ENCODE measurements at places on chromosomes 3 and 15. TPM values are rescaled to one million over a fixed set of nuclear protein-coding genes. Genes with fewer than 3 reads are reported as not detected.

DNA sequence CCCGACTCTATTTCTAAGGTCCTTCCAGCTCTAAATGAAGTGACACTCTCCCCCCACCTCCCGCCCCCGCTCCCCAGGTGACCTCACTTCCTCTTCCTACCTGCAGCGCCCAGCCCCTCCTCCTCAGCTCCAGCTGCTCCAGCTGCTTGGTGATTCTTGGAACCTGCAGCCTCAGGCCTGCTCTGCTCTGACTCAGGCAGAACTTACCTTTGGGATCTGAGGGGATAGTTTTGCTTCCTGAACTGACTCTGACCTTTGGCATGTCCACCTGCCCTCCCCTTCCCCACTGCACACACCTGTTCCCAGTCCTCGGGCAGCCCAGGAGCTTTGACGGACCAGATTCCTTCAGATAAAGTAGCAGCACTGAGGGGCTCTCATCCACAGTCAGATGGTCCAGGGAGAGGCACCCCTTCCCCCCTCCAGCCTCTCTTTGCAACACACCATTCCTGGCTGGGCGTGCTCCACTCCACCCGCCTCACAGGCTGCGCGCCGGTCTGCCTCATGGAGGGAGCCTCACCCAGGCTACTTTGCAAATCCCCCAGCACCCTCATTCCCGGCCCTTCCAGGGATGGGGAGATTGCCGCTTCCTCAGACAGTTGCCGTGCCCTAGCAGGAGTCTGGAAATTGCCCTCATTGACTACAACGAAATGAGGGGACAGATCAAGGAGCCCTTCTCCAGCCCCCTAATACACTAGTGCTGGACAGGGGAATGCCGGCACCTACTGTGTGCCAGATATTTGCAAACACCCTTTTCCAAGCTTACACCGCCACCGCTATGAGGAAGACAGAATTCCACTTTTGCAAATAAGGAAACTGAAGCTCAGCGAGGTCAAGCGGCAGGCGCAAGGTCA lies 692 bp upstream of the C15orf39 start:
- no peak for DNase-seq

DNA sequence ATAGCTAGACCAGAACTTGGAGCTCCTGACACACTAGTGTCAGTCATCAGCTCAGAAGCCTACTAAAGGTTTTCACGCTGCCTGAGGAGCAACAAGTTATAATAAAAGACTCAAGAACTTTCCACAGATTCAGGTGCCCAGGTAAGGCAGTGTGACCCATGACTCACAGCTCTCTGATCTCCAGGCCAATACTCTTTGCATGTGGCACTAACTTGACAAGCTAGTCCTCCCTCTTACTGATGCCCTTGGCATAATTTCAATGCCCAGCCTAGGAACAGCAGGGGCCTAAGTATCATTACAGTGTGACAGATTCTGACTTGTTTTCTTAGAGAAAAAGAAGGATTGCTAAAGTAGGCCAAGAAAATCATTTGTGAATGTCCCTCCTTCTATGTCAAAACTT lies 38.4 kb downstream of the MEIS2 start:
- no peak for DNase-seq

ALDH1L1 gene
- polyA plus RNA-seq, result 0.16 TPM

DNA sequence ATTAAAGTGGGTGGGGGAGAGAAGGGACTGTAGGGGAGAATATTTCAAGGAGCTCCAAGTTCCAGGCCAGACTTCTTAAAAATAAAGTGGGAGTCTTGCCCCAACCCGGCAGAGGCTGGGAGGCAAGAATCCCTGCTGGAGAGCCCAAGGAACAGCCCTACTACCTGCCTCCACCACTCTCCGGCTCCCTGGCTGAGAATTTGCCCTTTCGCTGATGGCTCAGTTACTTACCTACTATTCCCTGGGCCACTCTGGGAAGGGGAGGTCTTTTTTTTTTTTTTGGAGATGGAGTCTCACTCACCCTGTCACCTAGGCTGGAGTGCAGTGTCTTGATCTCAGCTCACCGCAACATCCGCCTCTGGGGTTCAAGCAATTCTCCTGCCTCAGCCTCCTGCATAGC lies 15.5 kb downstream of the MYL3 start:
- no peak for DNase-seq

- DNase-seq, result no peak
Observed at GRCh38 chr15:92882697-92883162, 17.4 kb upstream of the CHD2 start.

DNA sequence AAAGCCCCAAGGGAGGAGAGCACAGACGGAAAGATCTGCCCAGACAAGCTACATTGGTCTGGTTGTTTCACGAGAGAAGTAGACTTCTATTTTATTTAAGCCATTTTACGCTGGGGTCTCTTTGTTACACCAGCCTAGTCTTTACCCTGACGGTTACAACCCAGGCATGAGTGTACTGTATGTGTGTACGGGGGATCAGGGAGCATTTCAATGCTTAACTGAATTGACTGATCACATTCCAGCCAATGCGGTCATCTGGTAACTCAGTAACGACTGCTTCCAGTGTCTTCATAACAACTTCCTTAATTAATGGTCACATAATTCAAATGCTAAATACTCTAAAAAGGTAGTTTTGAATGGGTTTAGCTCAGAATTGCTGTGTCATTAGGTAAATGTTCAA lies 288.6 kb downstream of the FOXP1 start:
- no peak for DNase-seq

DNA sequence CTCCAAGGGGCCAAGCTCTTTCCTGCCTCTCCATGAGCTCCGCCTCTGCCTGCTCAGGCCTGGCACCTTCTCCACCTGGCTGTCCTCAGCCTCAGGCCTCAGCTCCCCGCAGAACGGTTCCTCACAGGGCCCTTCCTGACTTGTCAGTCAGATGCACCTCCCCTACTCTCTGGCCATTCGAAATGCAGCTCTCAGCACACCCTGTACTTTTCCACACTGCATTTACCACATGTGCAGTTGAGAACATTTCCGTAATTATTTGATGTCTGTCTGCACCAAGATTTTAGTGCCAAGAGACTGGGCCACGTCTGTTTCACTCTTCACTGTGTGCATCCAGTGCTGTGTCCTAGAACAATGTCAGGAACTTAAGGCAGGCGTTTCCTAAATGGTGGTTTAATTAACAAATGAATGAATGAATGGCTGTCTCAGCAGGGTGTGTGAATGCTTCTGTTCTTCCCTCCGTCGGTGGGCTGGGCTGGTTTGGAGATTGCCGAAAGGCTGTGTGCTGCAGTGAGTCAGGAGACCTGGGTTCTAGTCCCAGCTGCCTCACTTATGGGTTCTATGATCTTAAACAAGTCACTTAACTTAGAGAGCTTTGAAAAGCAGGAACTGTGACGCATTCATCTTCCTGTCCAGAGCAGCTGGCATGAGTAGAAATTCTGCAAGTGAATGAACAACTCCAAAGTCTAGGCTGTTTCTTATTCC lies 5.4 kb downstream of the MUC4 start:
- no peak for DNase-seq

SCAANT1 gene
- not detected for polyA plus RNA-seq

- DNase-seq, result no peak
Observed at GRCh38 chr15:76313731-76314130, 2.5 kb upstream of the ETFA start.
